ENCODE measurements at places on chromosomes 3 and 15.
A peak's percentile ranks its signal among the peaks of the same experiment; 100 is the strongest.

DNA sequence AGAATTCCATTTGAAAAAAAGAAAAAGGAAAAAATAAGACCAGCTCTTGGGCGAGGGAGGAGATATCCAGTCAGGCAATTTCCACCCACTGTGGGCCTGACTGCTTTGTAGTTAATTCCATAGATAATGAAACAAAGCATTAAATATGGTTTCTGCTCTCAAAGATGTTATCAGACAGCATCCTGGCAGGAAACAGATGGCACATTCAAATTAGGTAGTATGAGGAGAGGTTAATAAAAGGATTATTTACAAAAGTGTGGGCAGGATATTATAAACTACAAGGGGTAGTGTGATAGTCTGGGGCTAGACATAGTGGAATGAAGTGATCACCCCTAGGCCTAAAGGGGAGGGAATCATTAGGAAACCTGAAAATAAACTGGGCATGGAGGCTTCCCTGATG is 193.2 kb downstream of the CLSTN2 start:
- DNase-seq, result peak; percentile 68

- no peak for DNase-seq
Measured at GRCh38 chr3:191302451-191302850, 26.7 kb upstream of the CCDC50 start.

DNA sequence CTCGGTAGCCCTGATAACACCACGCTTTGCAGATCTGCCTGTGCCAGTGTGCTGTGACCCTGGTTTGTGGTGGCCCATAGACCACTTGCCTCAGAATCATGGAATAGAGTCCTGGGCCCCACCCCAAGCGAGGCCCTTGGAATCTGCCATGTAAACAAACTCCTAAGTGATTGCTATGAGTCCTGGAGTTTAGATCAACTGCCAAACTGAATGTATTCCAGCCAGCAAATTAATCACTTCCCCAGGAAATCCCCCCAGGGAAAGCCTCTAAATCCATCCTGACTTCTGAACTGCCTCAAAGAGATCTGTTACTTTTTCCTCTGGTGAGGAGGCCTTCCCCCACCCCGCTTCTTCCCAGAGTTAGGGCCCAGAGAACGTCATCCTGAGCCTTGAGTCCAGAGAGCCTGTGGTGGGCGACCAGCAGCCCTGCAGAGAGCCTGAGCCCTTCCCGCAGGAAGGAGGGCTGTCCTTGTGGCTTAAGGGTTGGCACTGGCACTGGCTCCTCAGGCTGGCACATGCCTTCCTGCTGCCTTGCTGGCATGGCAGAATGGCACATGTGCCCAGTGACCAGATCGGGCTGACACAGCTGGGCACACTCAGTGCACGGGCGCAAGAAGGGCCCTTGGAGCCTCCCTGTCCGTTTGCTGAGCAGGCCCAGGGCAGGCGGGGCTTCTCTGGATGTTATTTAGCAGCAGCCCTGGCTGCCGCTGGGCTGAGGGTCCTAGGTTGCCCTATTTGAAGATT is 50.6 kb upstream of the PLXNA1 start:
- peak; percentile 64 for DNase-seq

DNA sequence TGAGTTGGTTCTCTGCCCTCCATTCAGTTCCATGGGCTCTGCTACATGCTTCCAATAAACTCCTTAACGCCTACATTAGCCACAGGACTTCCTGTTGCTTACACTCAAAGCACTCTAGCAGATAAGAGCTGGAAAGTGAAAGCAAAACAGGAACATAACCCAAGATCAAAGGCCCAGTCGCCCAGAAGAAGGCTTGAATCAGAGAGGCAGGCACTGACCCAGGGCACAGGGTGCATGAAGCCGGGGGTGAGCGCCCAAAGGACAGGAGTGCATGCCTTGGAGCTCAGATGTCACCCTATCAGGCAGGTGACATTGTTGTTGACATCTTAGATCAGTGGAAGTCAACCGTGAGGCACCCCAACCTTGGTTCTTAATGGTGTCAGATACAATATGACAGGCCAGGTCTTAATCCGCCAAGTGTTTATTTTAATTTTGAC is 235.1 kb downstream of the UACA start:
- peak; percentile 85 for DNase-seq

- DNase-seq, result no peak
Measured at GRCh38 chr15:34114215-34114614, 12.3 kb downstream of the PGBD4 start.

GRCh38 chr3:43345246-43345645 is 58.9 kb downstream of the SNRK start:
- DNase-seq, result no peak

DNA sequence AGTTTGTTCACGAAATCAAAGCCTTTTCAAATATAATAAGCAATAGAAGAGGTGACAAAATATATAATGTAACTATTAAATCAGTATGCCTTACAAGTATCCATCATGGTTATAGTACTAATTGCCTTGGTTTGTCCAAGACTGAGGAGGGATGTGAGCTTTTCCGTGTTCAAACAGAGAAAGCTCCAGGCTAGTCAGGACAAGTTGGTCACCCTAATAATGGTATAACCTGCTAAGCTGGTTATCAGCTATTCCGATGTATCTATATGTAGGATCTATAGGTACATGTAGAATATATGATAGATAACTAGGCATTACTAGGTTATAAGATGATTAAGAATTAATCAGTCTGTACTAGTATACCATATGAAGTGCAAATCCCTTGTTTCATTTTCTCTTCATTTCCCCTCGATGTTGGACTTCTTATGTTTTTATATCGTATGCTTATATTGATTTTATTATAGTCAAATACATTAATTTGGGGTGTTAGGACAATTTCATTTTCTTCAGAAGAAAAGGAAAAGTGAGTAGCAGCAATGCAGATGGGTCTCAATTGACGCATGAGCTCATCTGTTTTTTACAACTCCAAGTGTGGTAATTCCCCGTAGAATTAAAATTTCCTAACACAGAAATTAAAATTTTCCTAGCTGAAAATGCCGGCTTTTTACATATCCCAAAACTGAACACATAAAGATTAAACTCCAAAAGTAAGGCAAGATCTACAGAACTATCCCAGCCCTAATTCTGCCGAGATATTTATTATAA is 419.1 kb downstream of the TIGIT start:
- no peak for DNase-seq

DNA sequence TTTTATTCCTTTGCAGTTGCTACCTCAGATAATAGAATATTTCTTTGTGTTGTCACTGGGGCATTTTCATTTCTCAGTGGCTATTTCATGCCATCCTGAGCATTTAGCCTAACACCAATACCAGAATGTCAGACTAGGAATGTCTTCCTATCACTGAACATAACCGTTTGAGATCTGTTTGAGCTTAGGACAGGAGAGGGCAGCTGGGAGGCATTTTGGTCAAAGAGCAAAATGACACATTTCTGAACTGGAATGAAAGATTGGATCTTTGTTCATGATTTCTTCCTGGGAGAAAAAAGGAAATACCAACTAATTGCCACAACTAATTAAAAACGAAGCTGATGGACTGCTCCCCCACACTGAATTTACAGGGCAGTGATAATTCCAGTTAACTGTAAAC is 921.3 kb upstream of the NR2F2 start:
- DNase-seq, result no peak

- no peak for DNase-seq
Measured at GRCh38 chr3:196149375-196149774, 61.8 kb downstream of the ZDHHC19 start.

DNA sequence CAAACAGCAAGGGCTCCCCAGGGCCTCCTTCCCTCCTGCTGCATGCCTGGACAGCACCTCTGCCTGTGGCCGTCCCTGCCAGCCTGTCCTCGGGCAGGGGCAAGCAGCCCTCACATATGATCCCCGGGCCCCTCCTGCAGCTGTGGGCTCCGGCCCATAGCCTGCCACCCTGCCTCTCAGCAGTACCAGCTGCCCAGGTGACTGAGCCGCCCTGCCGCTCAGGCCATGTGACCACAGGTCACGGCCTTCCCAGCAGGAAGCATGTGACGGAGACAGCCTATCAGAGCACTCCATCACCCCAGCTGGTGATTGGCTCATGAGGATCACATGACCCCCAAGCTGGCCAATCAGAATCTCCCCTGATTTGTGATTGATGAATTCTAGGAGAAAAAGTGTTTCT is 23.9 kb downstream of the ALDH1L1 start:
- no peak for DNase-seq

GRCh38 chr15:68565726-68566125 is 13.1 kb upstream of the CORO2B start:
- no peak for DNase-seq

DNA sequence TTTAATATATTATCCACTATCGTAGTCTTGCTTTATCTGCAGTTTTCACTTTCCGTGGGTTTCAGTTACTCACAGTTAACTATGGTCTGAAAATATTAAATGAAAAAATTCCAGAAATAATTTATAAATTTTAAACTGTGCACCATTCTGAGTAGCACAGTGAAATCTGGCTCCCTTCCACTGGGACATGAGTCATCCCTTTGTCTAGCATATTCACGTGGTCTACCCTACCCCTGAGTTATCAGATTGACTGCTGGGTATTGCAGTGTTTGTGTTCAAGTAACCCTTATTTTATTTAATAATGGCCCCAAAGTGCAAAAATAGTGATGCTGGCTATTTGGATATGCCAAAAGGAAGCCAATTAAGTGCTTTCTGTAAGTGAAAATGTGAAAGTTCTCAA is 539.5 kb upstream of the AGTR1 start:
- DNase-seq, result peak; percentile 63

GRCh38 chr3:56424885-56425284 is 43.4 kb downstream of the ERC2 start:
- DNase-seq, result no peak

- no peak for DNase-seq
Measured at GRCh38 chr3:15291589-15292541, 40.5 kb downstream of the SH3BP5 start.

DNA sequence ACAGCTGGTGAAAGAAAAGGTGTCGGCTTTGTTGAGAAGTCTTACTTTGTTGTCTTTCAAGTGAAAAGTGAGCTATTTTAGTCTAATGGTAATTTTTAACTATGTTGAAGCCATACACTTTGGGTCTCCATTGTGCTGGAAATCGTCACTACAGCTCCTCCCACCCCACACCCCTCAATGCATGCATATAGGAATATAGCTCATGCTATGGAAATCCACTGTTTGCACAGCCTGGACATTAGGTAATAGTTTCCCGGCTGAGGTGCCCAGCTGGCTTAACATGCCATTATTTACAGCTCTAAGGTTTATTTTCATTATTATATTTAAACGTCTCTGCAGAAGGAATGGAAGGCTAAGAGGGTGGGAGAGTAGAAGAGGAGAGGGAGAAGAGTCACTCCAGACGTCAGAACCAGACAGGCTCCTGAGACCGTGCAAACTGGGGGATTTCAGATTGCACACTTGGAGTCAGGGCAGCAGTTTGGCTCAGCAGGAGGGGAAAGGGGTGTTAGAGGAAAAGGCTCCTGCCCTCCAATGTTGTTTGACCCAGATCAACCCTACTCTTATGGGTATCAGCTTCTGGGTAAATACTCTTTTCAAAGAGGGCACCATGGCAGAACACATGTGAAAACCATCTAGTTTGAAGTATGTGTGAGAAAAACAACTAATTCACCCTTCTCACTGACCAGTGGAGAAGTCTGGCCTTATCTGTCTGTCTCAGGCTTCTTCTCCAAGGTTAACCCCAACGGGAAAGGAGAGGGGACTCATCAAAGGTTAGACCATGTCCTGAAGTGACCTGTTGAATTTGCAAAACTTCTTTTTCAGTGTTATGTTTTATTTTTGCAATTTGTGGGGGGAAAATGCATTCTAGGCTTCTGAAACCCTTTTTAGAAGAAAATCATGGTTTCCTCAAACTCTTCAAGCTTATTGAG is 218.7 kb upstream of the CTDSPL start:
- DNase-seq, result no peak

GRCh38 chr3:71018799-71019198 is 564.7 kb downstream of the FOXP1 start:
- no peak for DNase-seq

GRCh38 chr15:75023872-75024636 is 664 bp downstream of the PPCDC start:
- DNase-seq, result peak; percentile 37

DNA sequence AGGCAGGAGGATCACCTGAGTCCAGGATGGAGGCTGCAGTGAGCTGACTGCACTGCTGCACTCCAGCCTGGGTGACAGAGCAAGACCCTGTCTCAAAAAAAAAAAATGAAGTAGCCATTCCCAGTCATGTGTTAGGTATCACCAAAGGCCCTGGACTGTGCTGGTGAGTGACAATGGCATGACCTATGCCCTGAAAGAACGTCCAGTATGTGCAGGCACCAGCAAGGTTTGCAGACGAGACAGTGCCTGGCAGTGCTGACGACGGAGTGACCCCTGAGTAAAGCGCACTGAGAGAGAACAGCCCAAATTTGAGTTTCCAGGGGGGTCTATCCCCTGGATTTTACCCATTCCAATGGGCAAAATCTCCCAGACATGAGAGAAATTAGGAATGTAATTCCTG is 45.2 kb downstream of the RBPMS2 start:
- DNase-seq, result no peak

DNA sequence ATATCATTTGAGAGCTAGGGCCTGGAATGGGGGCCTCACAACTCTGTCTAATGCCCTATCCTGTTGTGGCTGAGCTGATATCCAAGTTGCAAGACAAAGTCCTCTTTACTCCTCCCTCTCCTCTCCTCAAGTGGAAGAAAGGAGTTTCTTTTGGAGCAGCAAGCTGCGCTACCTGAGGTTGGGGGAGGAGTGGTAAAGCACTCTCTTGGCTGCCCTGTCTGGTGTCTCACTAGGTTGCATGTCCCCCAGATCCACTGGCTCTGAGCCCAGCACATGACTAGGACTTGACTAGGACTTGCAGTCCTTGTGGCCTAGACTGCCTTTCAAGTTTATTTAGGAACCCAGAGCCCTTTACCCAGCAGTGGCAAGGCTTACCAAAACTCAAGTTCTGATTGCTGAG is 141.1 kb upstream of the SETMAR start:
- DNase-seq, result no peak

DNA sequence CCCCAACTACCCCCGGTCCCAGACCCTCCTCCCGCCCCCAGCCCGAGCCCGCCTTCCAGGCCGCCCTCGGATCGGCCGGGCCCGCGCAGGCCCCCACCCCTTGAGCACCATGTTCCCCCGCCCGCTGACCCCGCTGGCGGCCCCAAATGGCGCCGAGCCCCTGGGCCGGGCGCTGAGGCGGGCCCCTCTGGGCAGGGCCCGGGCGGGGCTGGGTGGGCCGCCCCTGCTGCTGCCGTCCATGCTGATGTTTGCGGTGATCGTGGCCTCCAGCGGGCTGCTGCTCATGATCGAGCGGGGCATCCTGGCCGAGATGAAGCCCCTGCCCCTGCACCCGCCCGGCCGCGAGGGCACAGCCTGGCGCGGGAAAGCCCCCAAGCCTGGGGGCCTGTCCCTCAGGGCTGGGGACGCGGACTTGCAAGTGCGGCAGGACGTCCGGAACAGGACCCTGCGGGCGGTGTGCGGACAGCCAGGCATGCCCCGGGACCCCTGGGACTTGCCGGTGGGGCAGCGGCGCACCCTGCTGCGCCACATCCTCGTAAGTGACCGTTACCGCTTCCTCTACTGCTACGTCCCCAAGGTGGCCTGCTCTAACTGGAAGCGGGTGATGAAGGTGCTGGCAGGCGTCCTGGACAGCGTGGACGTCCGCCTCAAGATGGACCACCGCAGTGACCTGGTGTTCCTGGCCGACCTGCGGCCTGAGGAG is 472 bp downstream of the CHST14 start:
- DNase-seq, result no peak

GRCh38 chr15:79896634-79897379 is at the start of gene MTHFS:
Gene MTHFS (minus strand): TSS chr15:79897014. CDS start chr15:79896988, 26 bp downstream.
- DNase-seq, result peak; percentile 80
